ENCODE measurements at places on chromosomes 16 and 17.

DNA sequence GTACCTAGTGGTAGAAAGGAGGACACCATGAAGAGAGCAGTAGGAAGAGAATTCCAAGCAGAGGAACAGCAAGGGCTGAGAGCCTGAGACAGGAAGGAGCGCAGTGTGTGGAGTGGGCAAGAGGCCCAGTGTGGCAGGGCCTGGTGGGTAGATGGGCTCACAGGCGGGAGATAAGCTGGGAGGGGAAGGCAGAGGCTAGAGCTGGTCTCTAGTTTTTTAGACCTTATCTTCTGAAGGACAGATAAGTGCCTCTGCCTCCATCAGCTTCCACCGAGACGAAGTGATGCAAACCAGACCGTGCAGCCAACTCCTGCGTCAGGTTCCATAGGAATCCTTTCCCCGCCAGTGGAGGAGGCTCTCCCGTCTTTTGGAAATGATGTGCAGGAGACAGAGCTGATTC lies 33.6 kb downstream of the CDH1 start:
- no peaks in the 10 kb centered on the region for H3K36me3 ChIP-seq
- no peak overlapping the region for H3K4me3 ChIP-seq
- DNase-seq = no peak
- no peaks in the 10 kb centered on the region for H3K4me1 ChIP-seq

DNA sequence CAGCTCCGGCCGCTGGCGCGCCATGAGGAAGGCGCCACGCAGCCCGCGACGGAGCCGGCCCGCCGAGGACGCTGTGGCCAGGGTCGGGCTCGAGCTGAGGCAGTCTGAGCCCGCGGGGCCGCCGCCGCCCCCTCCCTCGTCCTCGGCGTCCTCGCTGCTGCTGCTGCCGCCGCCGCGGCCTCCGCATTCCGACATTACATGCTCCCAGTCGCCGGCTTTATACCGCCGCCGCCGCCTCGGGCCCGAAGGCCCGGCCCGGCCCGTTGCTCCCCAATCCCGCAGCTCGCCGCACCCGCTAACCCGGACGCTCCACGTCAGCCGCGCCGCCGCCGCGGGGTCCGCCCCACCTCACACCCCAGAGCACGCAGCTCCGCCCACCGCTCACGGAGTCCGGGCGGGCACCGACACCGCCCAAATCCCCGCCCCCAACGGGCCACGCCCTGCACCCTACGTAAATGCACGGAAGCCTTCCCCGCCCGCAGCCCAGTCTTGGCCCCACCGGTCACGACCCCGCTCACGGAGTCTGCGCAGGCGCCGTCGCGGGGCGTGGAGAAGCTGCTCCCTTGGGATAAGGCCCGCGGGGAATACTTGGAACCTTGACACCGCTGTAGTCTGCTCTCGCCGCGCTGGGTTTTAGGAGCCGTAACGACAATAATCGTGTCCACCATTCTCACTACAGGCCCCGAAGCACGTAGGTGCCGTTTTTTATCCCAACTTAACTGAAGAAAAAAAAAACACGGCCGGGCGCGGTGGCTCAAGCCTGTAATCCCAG lies at the start of gene TXNDC11:
Gene TXNDC11 (minus strand): TSS at position 322 of the 772 bp plus-strand sequence. CDS start 127 bp downstream, at position 195.
- no peaks in the 10 kb centered on the region for H3K36me3 ChIP-seq
- H3K4me3 ChIP-seq = peak within 1 kb of the TSS; percentile 75
- DNase-seq = peak; percentile 99
- H3K4me1 ChIP-seq = peaks cover 7% of the 10 kb centered on the region

DNA sequence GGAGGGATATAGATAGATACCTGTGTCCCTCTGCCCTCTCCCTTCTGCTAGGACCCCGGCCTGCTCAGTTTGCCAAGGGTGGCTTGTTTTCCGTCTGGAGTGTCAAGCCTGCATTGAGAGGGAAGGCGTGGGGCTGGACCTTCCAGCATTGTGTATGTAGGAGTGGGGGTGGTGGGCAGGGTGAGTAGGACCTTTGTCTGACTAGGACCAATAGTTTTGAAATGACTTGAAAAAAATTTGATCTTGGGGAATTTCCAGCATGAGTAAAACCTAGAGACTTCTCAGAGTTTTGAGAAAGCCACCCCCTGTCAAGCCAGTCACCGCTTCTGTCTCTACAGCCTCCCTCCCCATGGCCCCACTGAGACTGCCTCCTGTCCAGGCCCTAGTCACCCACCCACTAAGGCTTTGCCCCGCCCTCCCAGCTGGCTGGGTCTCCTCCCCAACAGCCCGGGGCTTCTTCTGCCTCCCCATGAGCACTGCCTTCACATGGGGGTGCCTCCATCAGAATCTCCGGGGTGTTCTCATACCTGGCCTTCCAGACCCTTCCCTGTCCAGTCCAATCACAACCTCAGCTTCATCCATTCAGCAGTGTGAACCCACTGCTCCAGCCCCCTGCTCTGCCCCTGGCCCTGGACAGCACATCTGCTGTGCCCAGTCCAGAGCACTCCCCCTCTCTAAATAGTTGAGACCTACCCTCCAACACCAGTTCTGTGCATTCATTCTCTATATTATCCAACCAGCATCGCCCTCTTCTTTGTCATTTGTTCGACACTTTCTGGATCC lies 207.0 kb downstream of the MSI2 start:
- DNase-seq = no peak
- peaks cover 4% of the 10 kb centered on the region for H3K4me1 ChIP-seq
- no peaks in the 10 kb centered on the region for H3K36me3 ChIP-seq
- no peak overlapping the region for H3K27ac ChIP-seq
- H3K27me3 ChIP-seq = no peaks in the 10 kb centered on the region
- no peak overlapping the region for H3K4me3 ChIP-seq

GRCh38 chr17:83061586-83061985 lies 17.8 kb upstream of the METRNL start:
- no peak overlapping the region for H3K27ac ChIP-seq
- H3K36me3 ChIP-seq = no peaks in the 10 kb centered on the region
- no peak for DNase-seq
- H3K27me3 ChIP-seq = no peaks in the 10 kb centered on the region
- H3K4me1 ChIP-seq = peaks cover 3% of the 10 kb centered on the region

DNA sequence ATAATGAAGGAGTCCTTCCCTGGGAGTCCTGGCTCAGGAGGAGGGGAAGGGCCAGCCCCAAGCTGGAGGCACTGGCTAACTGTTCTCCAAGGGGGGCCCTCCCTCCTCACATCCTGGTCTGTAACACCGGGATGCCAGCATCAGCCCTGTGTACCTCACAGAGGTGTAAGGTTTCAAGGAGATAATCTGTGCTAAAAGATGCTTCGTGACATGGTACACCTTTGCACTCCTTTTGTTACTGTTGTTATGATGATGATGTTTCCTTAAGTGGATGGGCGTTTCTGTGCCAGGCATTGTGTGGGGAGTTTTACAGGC lies 236.7 kb upstream of the TNRC6C start:
- H3K4me3 ChIP-seq = no peak overlapping the region
- no peaks in the 10 kb centered on the region for H3K36me3 ChIP-seq
- H3K27me3 ChIP-seq = no peaks in the 10 kb centered on the region
- H3K27ac ChIP-seq = no peak overlapping the region
- DNase-seq = no peak

- no peak within 1 kb of the TSS for H3K27ac ChIP-seq
- H3K4me1 ChIP-seq = no peaks in the 10 kb centered on the region
- no peak within 1 kb of the TSS for H3K4me3 ChIP-seq
- no peak for DNase-seq
- no peaks in the 10 kb centered on the region for H3K36me3 ChIP-seq
Measured at GRCh38 chr17:50165867-50166517, at the start of gene SGCA. SGCA (plus strand) TSS chr17:50166005; CDS start chr17:50166041, 36 bp downstream.

- H3K36me3 ChIP-seq = no peaks in the 10 kb centered on the region
- no peaks in the 10 kb centered on the region for H3K4me1 ChIP-seq
- no peak for DNase-seq
- H3K27ac ChIP-seq = no peak overlapping the region
- H3K27me3 ChIP-seq = no peaks in the 10 kb centered on the region
- H3K4me3 ChIP-seq = no peak overlapping the region
Measured at GRCh38 chr16:55628306-55628968, 27.4 kb upstream of the SLC6A2 start.

DNA sequence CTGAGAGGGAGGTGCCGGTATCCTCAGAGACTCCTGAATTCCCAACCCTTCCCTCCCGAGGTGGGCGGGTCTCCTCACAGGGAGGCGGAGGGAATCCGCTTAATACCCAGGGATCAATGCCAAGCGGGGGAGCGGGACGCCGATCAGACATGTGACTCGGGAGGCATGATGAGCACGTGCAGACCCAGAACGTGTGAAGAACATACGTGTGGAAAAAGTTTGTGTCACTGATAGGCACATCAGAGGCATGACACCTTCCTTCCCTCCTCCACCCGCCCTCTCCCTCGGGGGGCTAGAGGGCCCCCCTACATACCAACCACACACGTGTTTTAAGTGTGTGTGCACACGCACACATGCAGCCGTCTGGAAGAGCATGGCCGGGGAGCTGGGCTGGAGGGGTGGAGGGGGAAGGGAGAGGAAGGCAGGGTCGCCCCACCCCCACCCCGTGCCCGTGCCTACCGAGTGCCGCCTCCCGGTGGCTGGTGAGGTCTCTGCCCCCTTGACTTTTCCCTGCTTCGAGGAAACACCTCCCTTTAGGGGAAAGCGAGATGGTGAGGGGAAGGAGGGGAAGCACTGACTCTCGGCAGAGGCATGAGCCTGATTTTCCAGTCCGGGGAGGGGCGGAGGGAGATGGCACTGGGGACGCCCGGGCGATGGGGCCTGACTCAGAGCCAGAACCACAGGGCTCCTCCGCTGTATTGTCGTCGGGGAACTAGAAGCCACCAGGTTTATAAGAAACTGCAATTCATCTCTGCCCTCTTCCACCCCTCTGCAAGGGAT lies 12.1 kb upstream of the TBX21 start:
- no peaks in the 10 kb centered on the region for H3K36me3 ChIP-seq
- no peaks in the 10 kb centered on the region for H3K27me3 ChIP-seq
- DNase-seq = no peak
- H3K4me3 ChIP-seq = no peak overlapping the region
- H3K27ac ChIP-seq = no peak overlapping the region

DNA sequence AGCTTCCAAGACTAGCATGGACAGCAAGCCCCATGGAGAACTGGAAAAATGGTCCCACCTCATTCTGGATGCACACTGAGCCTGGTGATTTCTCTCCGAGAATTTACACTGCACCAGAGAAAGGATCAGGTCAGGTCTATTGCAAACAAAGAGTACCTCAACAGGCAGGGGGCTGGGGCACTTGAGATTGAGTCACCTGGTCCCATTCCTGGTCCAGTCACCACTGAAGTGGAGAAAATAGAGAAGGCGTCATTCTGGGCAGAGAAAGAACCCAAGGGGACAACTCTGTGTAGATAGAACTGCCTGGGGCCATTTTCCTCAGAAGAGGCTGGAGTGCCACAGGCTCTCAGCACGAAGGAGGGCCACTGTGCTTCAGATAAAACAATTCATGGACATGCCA lies 38.4 kb downstream of the CENPV start:
- no peak for DNase-seq
- no peak overlapping the region for H3K27ac ChIP-seq
- no peaks in the 10 kb centered on the region for H3K27me3 ChIP-seq

GRCh38 chr17:80453126-80453997 lies 23.0 kb downstream of the NPTX1 start:
- H3K4me1 ChIP-seq = peaks cover 18% of the 10 kb centered on the region
- H3K27me3 ChIP-seq = no peaks in the 10 kb centered on the region
- no peak for DNase-seq
- H3K4me3 ChIP-seq = no peak overlapping the region
- H3K36me3 ChIP-seq = no peaks in the 10 kb centered on the region

DNA sequence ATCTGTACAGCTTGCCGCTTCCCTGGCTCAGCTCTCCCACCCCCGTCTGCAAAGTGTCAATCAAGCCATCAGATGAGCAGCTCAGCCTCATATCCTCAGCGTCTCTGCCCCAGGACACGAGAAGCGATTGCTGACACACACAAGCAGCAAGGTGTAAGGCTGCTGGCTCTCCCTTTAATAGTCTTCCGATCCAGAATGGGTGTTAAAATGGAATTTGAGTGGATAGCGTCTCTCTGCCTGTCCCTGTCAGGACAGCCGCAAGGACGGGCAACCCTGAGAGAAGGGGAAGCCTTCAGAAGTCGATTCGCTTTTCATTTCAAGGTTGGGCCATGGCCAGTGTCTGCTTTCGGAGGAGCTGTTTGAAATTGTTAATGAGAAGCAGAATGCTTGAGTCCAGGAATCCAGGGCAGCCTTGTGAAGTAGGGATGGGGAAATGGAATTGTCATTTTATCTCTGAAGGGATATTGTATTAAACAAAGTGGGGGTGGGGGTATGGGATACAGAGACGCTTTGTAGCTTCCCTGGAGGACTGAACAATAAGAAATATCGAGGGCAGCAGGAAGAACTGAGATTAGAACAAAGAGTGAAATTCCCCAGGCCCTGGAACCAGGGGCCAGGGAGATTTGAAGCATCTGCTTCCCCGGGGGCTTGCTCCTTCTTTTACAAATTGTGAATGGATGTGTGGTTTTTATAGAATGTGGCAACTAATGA lies 4.7 kb upstream of the PIPOX start:
- H3K4me3 ChIP-seq = no peak overlapping the region
- H3K36me3 ChIP-seq = no peaks in the 10 kb centered on the region
- no peaks in the 10 kb centered on the region for H3K27me3 ChIP-seq
- no peak for DNase-seq
